ENCODE measurements at places on chromosomes 3 and 15. TPM values are rescaled to one million over a fixed set of nuclear protein-coding genes. Genes with fewer than 3 reads are reported as not detected.

GRCh38 chr3:114439284-114439683 lies 145.5 kb downstream of the TIGIT start:
- no peaks in the 10 kb centered on the region for H3K27me3 ChIP-seq
- H3K27ac ChIP-seq: no peak overlapping the region
- peaks cover 5% of the 10 kb centered on the region for H3K4me1 ChIP-seq
- H3K4me3 ChIP-seq: no peak overlapping the region
- DNase-seq: no peak

GRCh38 chr15:89227425-89227824 lies 6.0 kb upstream of the RLBP1 start:
- H3K4me3 ChIP-seq: no peak overlapping the region
- DNase-seq: no peak
- H3K27ac ChIP-seq: no peak overlapping the region
- peaks cover 8% of the 10 kb centered on the region for H3K27me3 ChIP-seq
- H3K36me3 ChIP-seq: no peaks in the 10 kb centered on the region

DNA sequence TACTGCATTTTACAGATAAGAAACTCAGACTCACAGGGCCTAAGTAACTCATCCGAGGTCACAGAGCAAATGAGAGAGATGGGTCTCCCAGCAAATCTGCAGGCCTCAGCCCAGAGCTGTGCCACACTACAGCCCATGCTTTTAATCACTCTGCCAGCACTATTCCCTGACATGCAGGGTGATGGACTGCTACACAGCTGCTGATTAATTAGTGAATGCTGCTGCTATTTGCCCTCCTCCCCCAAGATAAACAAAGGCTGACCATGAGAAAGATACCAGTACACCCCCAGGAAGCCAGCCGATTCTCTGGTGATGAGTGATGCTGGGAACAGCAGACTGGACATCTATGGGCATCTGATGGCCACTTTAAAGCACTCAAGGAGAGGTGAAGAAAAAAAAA lies 39.3 kb downstream of the RFTN1 start:
- H3K27me3 ChIP-seq: no peaks in the 10 kb centered on the region
- no peak for DNase-seq
- H3K36me3 ChIP-seq: peaks cover 73% of the 10 kb centered on the region

DNA sequence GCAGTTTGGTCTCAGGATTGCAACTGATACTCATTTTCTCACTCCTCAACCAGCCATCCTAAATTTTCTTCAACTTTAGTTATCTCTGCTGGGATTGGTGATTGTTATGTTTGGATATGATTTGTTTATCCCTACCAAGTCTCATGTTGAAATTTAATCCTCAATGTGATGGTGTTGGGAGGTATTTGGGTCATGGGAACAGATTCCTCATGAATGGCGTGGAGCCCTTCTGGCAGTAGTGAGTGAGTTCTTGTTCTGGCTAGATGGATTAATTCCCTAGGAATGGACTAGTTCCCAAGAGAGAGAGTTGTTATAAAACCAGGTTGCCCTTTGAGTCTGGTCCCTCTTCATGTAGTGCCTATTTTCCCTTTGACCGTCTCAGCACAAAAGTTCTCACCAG lies 399.9 kb downstream of the SQOR start:
- no peak overlapping the region for H3K4me3 ChIP-seq
- no peak for DNase-seq
- no peaks in the 10 kb centered on the region for H3K4me1 ChIP-seq
- H3K36me3 ChIP-seq: no peaks in the 10 kb centered on the region
- H3K27me3 ChIP-seq: no peaks in the 10 kb centered on the region
- no peak overlapping the region for H3K27ac ChIP-seq

DNA sequence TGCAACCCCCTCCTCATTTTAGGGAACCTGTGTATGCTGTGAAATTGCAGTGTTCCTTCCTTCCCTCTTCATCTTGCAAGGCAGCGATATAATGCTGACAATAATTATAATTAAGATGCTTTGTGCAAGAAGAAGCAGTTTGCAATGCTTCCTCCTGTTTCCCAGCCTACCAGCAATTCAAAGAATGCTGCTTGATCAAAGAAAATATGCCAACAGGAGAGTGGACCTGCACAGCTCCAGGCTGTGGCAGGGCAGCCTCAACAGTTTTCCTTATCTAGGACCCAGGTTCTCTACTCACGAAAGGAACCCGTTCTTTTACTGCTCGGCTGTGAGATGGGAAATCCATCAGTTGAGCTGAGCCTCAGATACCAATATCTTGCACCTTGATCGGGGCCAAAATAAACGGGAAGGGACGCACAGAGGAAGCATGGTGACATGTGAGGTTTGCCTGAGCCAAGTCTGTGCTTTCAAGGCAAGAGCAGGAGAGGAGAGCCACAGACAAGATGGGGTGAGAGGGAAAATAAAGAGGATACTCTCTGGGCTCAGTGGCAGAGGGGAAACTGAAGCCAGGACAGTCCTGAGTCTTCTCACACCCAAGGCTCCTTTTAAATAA lies 22.6 kb upstream of the LRTM1 start:
- no peaks in the 10 kb centered on the region for H3K4me1 ChIP-seq
- H3K27ac ChIP-seq: no peak overlapping the region
- no peaks in the 10 kb centered on the region for H3K36me3 ChIP-seq
- no peak overlapping the region for H3K4me3 ChIP-seq

GRCh38 chr15:65603134-65603533 lies 7.8 kb downstream of the INTS14 start:
- H3K4me1 ChIP-seq: peaks cover 5% of the 10 kb centered on the region
- H3K27me3 ChIP-seq: no peaks in the 10 kb centered on the region
- peaks cover 17% of the 10 kb centered on the region for H3K36me3 ChIP-seq
- no peak overlapping the region for H3K4me3 ChIP-seq
- H3K27ac ChIP-seq: no peak overlapping the region

DNA sequence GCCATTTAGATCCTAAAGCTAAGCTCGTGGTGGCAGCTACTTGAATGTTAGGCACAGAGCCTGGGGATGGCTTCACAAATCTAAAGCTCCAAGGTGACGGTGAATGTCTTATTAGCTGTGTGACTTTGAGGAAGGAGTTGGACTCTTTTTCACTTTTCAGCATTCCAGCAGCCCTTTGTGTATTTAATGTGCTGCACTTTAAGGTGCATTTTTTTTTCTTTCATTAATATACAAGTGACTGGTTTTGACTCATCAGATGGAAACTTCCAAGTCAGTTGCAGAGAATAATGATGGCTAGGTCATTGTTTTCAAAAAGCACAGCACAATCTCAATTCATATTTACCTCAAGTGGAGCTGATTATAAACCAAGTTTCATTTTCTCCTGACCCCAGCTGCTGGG lies 55.8 kb downstream of the TMED3 start:
- no peak overlapping the region for H3K4me3 ChIP-seq
- no peak for DNase-seq
- H3K4me1 ChIP-seq: no peaks in the 10 kb centered on the region
- no peak overlapping the region for H3K27ac ChIP-seq
- H3K27me3 ChIP-seq: no peaks in the 10 kb centered on the region

DNA sequence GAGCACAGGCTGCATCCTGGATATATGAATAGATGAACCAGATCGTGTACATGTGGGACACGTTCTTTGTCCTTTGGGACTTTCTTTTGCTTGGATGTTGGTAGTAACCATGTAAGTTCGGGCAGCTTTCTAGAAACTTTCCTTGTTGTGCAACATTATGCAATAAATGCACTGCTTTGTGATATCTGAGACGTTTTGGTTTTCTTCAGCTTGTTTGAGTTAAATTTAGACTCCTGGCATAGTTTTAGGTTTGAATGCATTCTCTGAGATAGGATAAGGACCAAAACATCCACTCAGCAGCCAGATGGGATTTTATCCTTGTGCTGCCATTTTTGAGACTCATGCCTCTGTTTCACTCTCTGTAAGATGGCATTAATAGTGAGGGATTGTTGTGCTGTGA lies 158.9 kb downstream of the IGF1R start:
- H3K27ac ChIP-seq: no peak overlapping the region
- H3K4me3 ChIP-seq: no peak overlapping the region
- no peaks in the 10 kb centered on the region for H3K4me1 ChIP-seq
- no peaks in the 10 kb centered on the region for H3K36me3 ChIP-seq
- no peaks in the 10 kb centered on the region for H3K27me3 ChIP-seq

Gene OR5H14
- not detected for total RNA-seq

DNA sequence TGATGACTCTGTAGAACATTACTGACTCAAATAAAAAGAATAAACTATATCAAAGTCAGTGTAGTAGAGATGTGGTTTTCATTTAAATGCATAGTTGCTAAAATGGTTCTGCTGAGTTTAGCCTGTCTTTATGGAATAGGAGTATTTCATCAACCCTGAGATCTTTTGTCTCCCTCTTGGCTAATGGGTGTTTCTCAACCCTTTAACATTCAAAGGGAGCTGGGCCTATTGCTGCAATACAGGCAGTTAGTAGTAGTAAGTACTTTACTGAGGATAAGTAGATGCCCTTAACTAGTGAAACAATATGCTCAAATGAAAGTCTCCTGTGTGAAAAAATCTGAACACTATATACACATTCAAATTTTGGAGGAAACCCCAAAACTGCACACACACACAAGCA lies 184.7 kb upstream of the TTC14 start:
- no peaks in the 10 kb centered on the region for H3K4me1 ChIP-seq
- H3K27ac ChIP-seq: no peak overlapping the region
- no peaks in the 10 kb centered on the region for H3K27me3 ChIP-seq
- no peak for DNase-seq
- H3K36me3 ChIP-seq: no peaks in the 10 kb centered on the region

DNA sequence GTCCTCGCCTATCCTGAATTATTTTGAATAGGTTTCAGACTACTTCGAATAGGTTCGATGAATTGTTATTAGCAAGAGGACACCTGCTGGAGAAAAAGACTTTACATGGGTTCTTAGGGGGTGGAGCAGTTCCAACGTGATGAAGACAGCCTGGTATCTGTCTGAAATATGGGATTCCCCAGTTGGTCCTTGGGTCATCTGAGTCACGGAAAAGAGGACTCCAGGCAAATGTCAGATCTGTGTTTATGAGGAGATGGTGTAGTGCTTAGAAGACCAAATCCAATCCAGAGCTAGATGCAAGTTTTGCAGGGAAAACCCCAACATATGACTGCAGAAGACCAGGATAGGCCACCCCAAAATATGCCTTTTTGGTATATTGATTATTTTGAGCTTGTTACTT lies 98.9 kb upstream of the IGSF10 start:
- DNase-seq: no peak
- no peaks in the 10 kb centered on the region for H3K4me1 ChIP-seq
- no peaks in the 10 kb centered on the region for H3K36me3 ChIP-seq
- H3K27ac ChIP-seq: no peak overlapping the region
- H3K4me3 ChIP-seq: no peak overlapping the region

Gene PPP2R3A
- total RNA-seq: 0.17 TPM

Gene PYGO1
- not detected for total RNA-seq

DNA sequence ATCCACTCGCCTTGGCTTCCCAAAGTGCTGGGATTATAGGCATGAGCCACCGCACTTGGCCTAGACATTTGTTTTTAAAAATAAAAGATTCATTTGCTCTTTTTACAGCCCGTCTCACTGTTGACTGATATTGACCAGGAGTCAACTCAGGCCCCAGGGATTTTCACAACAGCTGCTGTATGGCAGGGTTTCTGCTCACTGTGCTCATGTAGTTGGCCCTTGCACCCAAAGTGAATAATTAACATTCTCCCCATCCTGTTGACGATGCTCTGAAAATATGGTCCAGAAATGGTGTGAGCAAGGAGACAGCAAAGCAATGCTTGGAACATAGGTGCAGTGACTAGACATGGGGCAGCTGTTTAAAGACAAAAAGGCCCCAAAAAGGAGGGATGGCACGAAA lies 2.9 kb upstream of the CCR5 start:
- peaks cover 19% of the 10 kb centered on the region for H3K27me3 ChIP-seq
- H3K36me3 ChIP-seq: no peaks in the 10 kb centered on the region
- DNase-seq: no peak
- H3K27ac ChIP-seq: no peak overlapping the region
- peaks cover 55% of the 10 kb centered on the region for H3K4me1 ChIP-seq

DNA sequence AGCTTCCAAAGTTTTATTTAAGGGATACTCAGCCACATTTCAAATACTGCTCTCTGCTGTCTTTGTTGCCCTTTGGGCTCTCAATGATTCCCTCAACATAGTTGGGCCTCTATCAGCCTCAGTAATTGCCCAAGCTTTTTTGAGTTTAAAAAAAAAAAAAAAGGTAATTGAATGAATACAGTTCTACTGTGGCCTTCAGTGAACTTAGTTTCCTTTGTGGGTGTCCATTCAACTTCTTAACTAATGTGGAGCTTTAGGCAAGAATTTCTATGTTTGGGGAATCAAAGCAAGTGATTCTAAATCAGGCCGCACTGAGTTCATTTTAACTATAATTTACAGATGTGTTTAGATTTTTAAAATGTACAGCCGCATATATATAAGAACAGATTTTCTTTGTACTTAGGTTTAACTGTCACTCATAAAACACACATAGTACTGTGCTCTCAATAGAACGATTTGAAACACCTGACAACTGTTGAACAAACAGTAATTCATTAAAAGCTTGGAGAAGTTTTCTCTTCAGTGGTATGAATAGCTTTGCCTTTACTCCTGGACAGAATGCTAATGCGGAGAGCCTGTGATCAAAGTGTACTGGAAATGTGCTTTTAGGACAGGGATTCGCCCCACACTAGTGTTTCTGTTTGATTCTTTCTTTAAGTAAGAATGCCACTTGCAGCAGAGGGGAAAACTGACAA lies 844.9 kb upstream of the SEMA6D start:
- H3K4me3 ChIP-seq: no peak overlapping the region
- H3K27ac ChIP-seq: no peak overlapping the region
- H3K36me3 ChIP-seq: no peaks in the 10 kb centered on the region
- DNase-seq: no peak
- no peaks in the 10 kb centered on the region for H3K27me3 ChIP-seq

DNA sequence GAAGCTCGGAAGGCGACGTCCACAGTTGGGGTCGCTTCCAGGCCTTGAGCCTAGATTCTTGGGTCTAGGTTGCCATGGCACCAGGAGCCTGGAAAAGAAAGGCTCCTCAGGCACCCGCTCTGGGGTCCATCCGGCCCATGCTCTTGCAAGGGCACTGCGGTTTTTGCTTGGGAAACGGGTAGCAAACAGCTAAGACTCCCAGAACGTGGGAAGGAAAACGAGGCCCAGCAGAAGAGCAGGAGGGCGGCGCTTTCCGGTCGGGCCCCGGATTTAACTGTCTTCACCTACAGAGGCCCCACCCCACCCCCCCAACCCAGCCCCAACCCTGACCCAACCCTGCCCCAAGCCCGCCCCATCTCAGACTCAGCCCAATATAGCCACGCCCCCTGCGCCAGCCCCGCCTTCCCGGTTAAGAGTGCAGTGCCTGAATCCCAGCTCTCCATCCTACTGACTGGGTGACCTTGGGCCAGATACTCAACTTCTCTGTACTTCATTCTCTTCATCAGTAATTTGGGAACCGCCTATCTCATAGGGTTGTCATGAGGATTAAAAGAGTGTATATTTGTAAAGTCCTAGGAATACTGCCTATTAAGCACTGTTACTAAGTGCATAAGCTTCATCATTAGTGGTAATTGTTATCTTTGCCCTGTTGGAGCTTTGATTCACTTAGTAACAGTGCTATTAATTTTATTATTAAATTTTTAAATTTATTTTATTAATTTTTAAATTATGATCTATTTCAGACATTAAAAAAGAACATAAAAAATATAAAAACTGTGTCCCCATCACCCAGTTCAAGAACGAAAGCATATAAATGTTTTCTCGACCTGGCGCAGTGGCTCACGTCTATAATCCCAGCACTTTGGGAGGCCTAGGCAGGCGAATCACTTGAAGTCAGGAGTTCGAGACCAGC lies 28.4 kb upstream of the SMAD6 start:
- H3K36me3 ChIP-seq: no peaks in the 10 kb centered on the region
- H3K4me3 ChIP-seq: no peak overlapping the region
- no peak overlapping the region for H3K27ac ChIP-seq
- no peaks in the 10 kb centered on the region for H3K27me3 ChIP-seq
- peaks cover 12% of the 10 kb centered on the region for H3K4me1 ChIP-seq
- DNase-seq: peak; percentile 69

Gene KCNH8
- not detected for total RNA-seq
